NCI-H1930 (cell line): ENCODE measurements at places on chromosomes 4 and X.

- DNase-seq = no peak
These were observed 396.0 kb downstream of the FAT4 start for GRCh38 chr4:125710766-125711165.

- no peak for DNase-seq
These were observed 345.8 kb upstream of the GRID2 start for GRCh38 chr4:91957963-91958362.

GRCh38 chr4:31545755-31546154 lies 825.6 kb downstream of the PCDH7 start:
- no peak for DNase-seq

- DNase-seq = no peak
These were observed 1862.7 kb downstream of the STIM2 start for GRCh38 chr4:28723371-28723770.

DNA sequence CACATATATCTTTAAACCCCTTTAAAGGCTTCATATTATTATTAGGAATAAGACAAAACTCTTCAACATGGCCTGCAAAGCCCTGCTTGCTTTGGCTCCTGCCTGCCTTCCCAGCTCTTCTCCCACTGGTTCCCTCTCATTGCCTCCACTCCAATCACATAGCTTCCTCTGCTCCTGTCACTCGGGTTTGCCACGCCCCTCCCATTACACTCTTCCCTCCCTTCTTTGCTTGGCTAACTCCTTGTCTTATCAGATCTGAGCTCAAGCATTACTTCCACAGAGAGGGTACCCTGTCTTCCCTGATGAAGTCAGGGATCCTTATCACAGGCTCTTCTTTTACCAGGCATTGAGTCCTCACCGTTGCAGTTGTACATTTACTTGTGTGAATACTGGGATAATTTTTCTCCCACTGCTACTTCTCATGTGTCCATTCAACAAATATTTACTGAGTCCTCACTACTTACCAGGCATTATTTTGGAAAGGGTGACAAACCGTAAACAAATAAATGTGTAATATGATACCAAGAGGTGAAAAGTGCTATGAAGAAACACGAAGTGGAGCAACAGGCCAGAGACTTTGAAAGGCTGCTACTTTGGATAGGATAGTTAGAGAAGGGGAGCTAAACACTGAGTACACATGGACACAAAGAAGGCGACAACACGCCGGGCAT lies 3.2 kb upstream of the VGLL1 start:
- no peak for DNase-seq

- no peak for DNase-seq
These were observed 7.9 kb upstream of the PTPN13 start for GRCh38 chr4:86586160-86586572.

DNA sequence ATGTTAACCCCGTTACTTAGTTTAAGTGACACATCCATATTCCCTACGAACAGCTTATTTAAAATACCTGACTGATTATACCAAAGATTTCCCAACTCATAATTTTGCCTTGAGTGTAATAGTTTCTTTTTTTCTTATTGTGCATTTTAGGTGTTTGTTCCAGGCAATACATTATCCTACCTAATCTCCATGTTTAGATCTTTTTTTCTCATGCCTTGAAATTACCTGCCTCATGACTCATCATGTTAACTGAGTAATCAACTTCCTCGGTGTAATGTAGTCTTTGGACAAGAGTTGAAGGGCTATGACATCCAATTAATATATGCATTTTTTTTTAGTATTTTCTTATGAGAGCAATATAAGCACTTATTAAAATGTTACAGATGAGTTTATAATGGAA lies 228.7 kb upstream of the ANKRD50 start:
- DNase-seq = no peak

DNA sequence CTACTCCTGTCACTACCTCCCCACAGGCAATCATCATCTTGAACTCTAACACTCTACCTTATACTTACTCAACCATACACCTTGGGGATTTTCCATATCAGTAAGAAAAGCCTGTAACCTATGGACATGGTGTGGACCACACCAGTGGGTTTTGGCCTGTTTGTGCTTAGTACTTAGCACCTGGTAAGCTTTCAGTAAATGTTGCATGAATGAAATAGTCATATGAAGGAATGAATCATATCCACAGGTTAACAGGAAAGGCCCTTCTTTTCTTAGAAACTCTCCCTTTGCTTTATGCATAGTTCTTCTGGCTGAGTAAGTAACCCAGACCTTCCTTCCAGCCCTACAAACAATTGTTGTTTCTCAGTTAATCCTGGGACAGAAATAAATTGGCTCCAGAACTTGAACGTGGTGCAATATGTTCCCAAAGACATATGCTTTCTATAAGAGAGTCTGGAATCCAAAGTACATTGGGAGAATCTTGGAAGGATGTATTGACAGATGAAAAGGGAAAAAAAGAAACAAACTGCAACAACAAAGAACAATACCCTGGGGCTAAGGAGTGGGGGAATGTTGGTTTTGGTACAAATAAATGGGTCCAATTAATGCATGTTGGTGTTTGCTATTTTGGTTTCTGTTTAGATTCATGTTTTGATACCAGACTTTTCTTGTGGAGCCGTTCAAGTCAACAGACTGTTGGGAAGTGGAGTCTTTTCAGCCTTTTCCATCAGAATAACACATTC lies 27.8 kb downstream of the RASL11B start:
- no peak for DNase-seq

- DNase-seq = no peak
These were observed 21.9 kb upstream of the IGFBP7 start for GRCh38 chr4:57131849-57132742.

DNA sequence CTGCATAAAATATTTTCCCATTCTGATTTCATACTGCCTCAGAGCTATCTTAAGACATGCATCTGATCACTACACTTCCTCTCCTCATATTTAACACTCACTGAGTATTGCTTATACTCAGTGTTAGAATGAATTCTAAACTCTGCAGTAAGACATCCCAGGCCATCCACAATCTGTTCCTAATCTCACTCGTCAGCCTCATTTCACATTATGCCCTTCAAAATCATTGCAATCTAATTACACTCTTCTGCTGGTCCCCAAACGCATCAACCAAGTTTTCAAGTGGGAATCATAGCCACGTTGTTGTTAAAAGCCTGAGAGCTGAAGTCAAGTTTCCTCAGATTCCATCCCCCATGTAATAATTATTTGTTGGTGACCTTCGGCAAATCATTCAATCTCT lies 1177.9 kb downstream of the ARAP2 start:
- no peak for DNase-seq
